Activated T-helper 1 cell treated with Interleukin-2 at 50 U/mL for 16 hours (primary cell): ENCODE measurements at places on chromosomes 7 and 10.

DNA sequence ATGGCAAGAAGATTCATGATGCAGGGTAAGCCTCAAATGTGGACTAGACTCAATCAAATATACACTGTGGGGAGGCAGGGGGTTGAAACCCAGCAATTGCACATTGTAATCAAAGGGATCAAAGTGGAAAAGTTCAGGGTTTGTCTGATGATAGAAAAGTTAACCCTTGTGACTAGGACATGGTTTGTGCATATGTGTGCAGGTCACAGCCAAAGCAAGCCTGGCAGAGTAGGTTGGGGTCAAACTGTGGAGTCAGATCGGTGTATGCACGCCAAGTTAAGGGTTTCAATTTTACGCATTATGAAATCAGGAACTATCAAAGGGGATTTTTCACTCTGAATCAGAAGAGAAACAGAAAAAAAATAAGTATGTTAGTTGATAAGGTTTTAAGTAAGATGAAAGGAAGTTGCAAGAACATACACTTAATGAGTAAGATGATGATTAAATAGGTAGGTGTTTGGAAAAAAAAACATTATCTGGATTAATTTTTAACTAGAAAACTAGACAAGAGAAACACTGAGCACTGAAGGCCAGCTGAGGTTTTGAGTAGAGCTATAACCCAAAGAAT is 188.3 kb downstream of the DGKB start:
- no peak for DNase-seq

DNA sequence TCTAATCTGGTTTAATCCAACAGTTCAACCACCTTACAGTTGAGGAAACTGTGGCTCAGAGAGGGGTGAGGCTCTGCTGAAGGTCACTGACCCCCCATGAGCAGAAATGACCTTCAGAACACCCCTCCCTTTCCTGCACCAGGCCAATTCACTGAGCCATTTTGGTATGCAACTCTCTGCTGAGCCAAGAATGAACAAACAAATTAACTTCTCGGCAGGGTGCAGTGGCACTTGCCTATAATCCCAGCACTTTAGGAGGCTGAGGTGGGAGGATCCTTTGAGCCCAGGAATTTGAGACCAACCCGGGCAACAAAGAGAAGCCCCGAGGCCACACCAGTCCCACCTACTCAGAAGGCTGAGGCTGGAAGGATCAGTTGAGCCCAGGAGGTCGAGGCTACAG is 29.8 kb downstream of the PDGFA start:
- no peak for DNase-seq

GRCh38 chr7:5702876-5703571 is 78.4 kb downstream of the RNF216 start:
- no peak for DNase-seq

GRCh38 chr7:25850735-25851134 is 301.3 kb upstream of the NFE2L3 start:
- no peak for DNase-seq

DNA sequence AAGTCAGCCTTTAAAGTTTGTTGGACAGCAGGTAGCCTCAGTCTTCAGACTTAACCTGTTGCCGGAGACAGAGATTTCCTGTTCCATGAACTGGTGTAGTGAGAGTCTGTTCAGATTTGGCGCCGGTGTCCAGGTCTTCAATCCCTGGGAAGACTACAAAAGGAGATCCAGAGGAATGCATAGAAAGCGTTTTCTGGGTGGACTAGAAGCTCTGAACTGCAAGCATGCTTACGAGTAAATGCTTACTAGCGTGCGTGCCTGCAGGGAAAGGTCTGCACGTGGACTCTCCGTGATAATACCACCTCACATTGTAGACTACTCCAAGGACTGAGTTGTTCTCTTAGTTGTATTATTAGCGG is 878 bp downstream of the GLRX3 start:
- no peak for DNase-seq
